ENCODE measurements at places on chromosomes 5 and 9. TPM values are rescaled to one million over a fixed set of nuclear protein-coding genes. Genes with fewer than 3 reads are reported as not detected.

The SLC6A7 gene
- total RNA-seq = not detected

- H3K27ac ChIP-seq = no peak overlapping the region
- no peak overlapping the region for H3K4me3 ChIP-seq
- no peaks in the 10 kb centered on the region for H3K27me3 ChIP-seq
- H3K36me3 ChIP-seq = no peaks in the 10 kb centered on the region
- no peak for DNase-seq
Observed at GRCh38 chr5:10111571-10111970, 138.1 kb downstream of the ATPSCKMT start.

GRCh38 chr9:13614060-13614459, 334.6 kb upstream of the MPDZ start:
- no peaks in the 10 kb centered on the region for H3K27me3 ChIP-seq
- no peak overlapping the region for H3K27ac ChIP-seq
- no peaks in the 10 kb centered on the region for H3K36me3 ChIP-seq
- no peak for DNase-seq
- H3K4me1 ChIP-seq = no peaks in the 10 kb centered on the region

GRCh38 chr5:58545912-58546311, 37.0 kb upstream of the RAB3C start:
- no peak overlapping the region for H3K27ac ChIP-seq
- no peak overlapping the region for H3K4me3 ChIP-seq
- no peaks in the 10 kb centered on the region for H3K4me1 ChIP-seq
- DNase-seq = no peak
- H3K27me3 ChIP-seq = no peaks in the 10 kb centered on the region

GRCh38 chr5:134136771-134137170, 22.3 kb downstream of the TCF7 start:
- peaks cover 61% of the 10 kb centered on the region for H3K36me3 ChIP-seq
- H3K27me3 ChIP-seq = no peaks in the 10 kb centered on the region
- H3K4me1 ChIP-seq = peaks cover 24% of the 10 kb centered on the region
- no peak overlapping the region for H3K27ac ChIP-seq
- H3K4me3 ChIP-seq = no peak overlapping the region
- peak; percentile 88 for DNase-seq

- H3K4me1 ChIP-seq = peaks cover 31% of the 10 kb centered on the region
- no peaks in the 10 kb centered on the region for H3K27me3 ChIP-seq
- H3K4me3 ChIP-seq = peak within 1 kb of the TSS; percentile 45
- DNase-seq = peak; percentile 94
- H3K36me3 ChIP-seq = no peaks in the 10 kb centered on the region
- H3K27ac ChIP-seq = peak within 1 kb of the TSS; percentile 84
Observed at GRCh38 chr5:81233080-81233634, at the start of gene CKMT2. CKMT2 (plus strand) TSS chr5:81233322; CDS start chr5:81251133, 17,811 bp downstream.

The NMUR2 gene
- total RNA-seq = not detected

GRCh38 chr5:88660947-88661805, 221.8 kb downstream of the MEF2C start:
- H3K27me3 ChIP-seq = peaks cover 63% of the 10 kb centered on the region
- H3K4me3 ChIP-seq = peak overlapping the region; percentile 47
- H3K27ac ChIP-seq = peak overlapping the region; percentile 24
- DNase-seq = peak; percentile 80
- H3K36me3 ChIP-seq = no peaks in the 10 kb centered on the region

DNA sequence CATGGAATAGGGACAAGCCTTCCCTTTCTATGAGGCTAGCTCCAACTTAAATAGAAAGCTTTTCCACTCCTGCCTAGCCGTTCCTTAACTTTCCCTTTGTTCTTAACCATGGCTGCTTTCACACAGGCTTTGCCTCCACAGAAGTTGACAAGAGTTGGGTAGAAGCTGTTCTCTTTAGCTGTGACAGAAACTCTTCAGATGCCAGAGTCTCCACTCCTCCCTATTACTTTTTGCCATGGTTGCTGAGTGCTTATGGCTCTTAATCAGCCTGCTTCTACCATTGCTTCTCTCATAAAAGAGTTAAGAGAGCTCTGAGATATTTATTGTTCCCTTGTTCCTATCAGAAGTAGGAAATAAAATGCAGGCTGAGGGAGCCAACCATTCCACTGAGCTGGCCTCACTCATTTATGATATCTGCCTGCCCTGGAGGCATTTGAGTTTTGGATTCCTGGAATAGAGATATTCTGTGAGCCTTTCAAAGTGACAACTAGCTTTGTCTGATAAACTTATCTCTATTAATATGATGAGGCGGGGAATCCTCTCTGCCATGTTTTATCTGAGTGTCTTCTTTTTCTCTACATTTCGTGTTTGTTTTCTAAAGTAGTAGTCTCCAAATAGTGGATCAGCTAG, 162.6 kb downstream of the DMAC1 start:
- H3K4me3 ChIP-seq = no peak overlapping the region
- DNase-seq = no peak
- H3K27ac ChIP-seq = no peak overlapping the region

The CCNI2 gene
- total RNA-seq = not detected

The TRIM52 gene
- 19.9 TPM for total RNA-seq

GRCh38 chr5:42596817-42597216, 159.8 kb upstream of the CCDC152 start:
- no peak overlapping the region for H3K4me3 ChIP-seq
- H3K27ac ChIP-seq = no peak overlapping the region
- DNase-seq = no peak
- no peaks in the 10 kb centered on the region for H3K36me3 ChIP-seq
- peaks cover 10% of the 10 kb centered on the region for H3K4me1 ChIP-seq
- no peaks in the 10 kb centered on the region for H3K27me3 ChIP-seq

GRCh38 chr5:39980056-39980455, 555.3 kb upstream of the DAB2 start:
- H3K27me3 ChIP-seq = no peaks in the 10 kb centered on the region
- no peak for DNase-seq

DNA sequence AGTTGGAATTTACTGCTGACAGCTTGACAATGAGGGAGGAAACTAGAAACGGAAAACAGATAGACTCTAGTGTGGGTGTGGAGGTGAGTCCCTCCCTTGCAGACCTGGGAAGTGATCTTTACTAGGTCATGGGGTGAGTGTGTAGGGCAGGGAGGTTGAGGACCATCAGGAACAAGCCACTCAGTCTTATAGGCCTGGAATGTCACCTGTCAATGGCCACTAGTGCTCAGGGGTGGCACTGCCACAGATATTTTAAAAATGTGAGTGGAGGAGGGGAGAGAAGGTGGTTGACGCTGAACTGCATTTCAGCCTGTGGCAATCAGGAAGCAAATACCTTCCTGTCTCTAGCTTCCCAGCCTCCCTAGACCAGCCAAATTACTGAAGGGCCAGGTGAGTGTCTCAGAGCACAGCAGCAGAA, 9.0 kb downstream of the OR2S2 start:
- no peak for DNase-seq
- no peak overlapping the region for H3K27ac ChIP-seq
- no peaks in the 10 kb centered on the region for H3K27me3 ChIP-seq

DNA sequence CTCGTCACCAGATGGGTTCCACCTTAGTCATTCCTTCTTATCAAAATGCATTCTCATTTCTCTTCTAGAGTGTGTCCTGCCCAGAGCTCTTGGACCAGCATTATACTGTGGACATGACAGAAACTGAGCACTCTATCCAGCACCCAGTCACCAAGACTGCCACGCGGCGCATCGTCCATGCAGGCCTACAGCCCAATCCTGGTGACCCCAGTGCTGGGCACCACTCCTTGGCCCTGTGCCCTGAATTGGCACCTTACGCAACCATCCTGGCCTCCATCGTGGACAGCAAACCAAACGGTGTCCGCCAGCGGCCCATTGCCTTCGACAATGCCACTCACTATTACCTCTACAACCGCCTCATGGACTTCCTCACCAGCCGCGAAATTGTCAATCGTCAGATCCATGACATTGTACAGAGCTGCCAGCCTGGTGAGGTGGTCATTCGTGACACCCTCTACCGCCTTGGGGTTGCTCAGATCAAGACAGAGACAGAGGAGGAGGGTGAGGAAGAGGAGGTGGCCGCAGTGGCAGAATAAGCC, 34.6 kb downstream of the CSF1R start:
- H3K27me3 ChIP-seq = no peaks in the 10 kb centered on the region
- H3K4me3 ChIP-seq = no peak overlapping the region
- no peak overlapping the region for H3K27ac ChIP-seq

- DNase-seq = no peak
- no peaks in the 10 kb centered on the region for H3K27me3 ChIP-seq
- H3K27ac ChIP-seq = no peak overlapping the region
- H3K4me3 ChIP-seq = no peak overlapping the region
- H3K36me3 ChIP-seq = peaks cover 13% of the 10 kb centered on the region
Observed at GRCh38 chr5:151255621-151256286, 2.8 kb downstream of the GM2A start.

The AGXT2 gene
- total RNA-seq = not detected

- H3K4me1 ChIP-seq = no peaks in the 10 kb centered on the region
- no peak overlapping the region for H3K4me3 ChIP-seq
- DNase-seq = no peak
- H3K27me3 ChIP-seq = no peaks in the 10 kb centered on the region
Observed at GRCh38 chr5:647311-647710, 35.2 kb downstream of the CEP72 start.

DNA sequence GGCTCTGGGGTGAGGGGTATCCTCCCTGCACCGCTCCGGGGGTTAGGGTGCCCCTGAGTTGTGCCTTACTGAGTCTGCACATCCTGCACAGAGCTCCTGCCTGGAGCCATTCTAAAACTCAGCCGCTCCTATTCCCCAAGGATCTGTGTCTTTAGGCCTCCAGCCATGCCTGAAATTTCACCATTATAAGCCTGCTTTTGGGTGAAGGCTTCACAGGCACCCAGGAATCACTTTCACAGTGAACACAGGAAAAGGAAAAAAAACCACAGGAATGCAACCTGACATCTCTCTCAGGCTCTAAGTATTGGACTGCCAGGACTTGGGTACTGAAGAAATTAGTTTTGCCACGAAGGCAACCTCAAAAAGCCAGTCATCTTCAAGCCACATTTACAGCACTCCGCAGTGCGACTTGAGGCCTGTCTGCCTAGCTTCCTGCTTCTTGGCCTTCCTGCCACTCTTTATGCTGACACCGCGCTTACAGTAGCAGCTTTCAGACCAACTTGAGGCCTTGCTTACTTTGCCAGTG, 30.9 kb downstream of the GALNT10 start:
- peak overlapping the region; percentile 30 for H3K27ac ChIP-seq
- no peaks in the 10 kb centered on the region for H3K36me3 ChIP-seq
- no peaks in the 10 kb centered on the region for H3K27me3 ChIP-seq
- H3K4me3 ChIP-seq = no peak overlapping the region
- H3K4me1 ChIP-seq = peaks cover 51% of the 10 kb centered on the region

The BTNL9 gene
- total RNA-seq = 30.6 TPM

The GMCL2 gene
- total RNA-seq = not detected

DNA sequence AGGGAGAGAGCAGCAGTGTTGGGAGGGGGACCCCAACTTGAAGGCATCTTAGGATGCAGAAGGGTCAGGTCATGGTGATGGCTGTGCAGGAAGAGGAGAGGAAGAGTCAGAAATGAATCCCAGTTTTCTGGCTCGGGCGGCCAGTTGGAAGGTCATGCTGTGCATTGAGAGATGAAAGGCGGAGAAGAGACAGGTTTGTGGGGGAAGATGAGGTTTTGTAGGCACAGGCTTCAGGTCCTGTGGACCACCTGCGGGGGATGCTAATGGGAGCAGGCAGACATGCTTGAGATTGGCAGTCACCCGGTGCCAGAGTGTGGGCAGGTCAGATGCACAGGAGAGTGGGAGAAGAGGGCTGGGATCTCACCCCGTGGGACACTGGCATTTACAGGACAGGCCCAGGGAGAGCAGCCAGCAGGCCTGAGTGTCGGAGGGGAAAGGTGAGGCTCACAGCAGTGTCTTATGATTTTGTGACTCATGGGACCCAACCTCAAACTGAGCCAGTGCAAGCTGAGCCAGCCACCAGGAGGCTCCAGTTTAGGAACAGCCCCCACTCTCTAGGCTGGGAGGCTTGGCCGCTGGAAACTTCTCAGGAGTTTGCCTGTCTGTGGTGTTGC, 17.5 kb downstream of the STXBP1 start:
- no peak overlapping the region for H3K27ac ChIP-seq
- no peaks in the 10 kb centered on the region for H3K27me3 ChIP-seq

- no peak overlapping the region for H3K27ac ChIP-seq
- H3K4me3 ChIP-seq = no peak overlapping the region
Observed at GRCh38 chr9:79357194-79357593, 214.6 kb upstream of the TLE4 start.

GRCh38 chr5:76331126-76331525, 72.0 kb upstream of the IQGAP2 start:
- peaks cover 7% of the 10 kb centered on the region for H3K4me1 ChIP-seq
- no peaks in the 10 kb centered on the region for H3K36me3 ChIP-seq
- no peak overlapping the region for H3K27ac ChIP-seq
- no peak for DNase-seq
- H3K27me3 ChIP-seq = no peaks in the 10 kb centered on the region
- H3K4me3 ChIP-seq = no peak overlapping the region

DNA sequence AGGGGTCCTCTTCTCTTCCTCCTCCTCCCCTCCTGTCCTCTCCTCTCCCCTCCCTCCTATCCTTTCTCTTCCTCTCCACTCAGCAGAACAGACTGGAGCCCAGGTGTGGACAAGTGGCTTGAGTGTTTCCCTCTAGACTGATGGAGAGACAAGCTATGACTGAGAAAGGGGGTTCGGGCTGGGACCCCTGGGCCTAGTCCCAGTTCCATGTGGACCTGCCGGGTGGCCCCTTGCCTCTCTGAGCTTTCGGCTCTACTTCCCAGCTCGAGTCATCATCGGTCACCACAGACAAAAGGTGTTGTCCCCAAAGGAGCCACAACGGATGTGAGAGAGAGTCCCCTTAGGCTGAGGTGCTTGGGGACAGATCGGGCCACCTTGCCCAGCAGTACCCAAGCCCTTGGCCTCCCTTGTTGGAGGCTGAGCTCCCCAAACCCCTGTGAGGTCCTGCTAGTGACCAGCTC, 3.4 kb upstream of the RXRA start:
- peaks cover 29% of the 10 kb centered on the region for H3K4me1 ChIP-seq
- no peak overlapping the region for H3K4me3 ChIP-seq
- H3K27me3 ChIP-seq = no peaks in the 10 kb centered on the region
- H3K36me3 ChIP-seq = no peaks in the 10 kb centered on the region

The TSSK1B gene
- not detected for total RNA-seq

DNA sequence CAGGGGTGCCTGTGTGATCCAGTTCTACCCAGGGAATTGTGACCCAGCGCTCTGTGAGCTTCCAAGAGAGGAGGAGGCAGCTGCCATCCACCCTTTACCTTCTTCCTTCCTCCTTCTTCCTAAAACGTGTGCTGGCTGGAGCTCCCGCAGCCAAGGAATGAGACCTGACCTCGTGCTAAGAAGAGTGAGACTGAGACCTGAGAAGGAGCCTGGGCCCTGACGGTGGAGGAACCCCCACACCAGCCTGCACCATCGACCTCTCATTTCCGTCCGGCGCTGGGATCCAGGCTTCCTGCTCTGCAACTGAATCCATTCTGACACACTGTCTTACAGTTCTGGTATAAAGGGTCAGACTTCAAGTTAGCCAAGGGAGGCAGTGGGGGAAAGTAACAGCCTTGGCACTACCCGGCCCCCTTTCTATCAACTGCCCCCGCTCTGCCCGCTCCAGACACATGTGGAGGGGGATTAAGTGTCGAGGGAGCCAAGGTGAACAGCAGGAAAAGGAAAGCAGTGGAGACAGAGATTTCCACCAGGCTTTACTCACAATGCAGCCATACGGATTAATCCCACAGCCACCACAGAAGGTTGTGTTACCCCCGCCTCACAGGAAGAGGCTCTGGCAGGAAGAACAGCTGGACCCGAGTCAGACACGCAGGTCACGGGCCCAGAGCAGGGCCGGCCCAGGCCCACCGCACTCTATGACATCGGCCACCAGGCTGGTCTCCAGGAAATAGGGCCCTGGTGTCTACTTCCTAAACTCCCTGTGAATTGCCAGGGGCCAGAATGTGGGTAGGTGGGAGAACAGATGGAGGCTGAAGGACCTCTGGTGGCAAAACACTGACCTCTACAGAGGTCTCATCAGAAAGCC, 15.8 kb downstream of the MGAT1 start:
- H3K36me3 ChIP-seq = peaks cover 28% of the 10 kb centered on the region
- peak; percentile 89 for DNase-seq
- H3K27me3 ChIP-seq = no peaks in the 10 kb centered on the region
- peak overlapping the region; percentile 86 for H3K27ac ChIP-seq
- no peak overlapping the region for H3K4me3 ChIP-seq
- H3K4me1 ChIP-seq = peaks cover 41% of the 10 kb centered on the region

The LPAR1 gene
- total RNA-seq = 34.1 TPM
